Pancreas (tissue), 10 donors: ENCODE measurements at places on chromosomes 6 and 20.

GRCh38 chr20:21104921-21105320 lies 1.2 kb downstream of the LINC00237 start:
- H3K27me3 ChIP-seq: peaks cover 66% of the 10 kb centered on the region
- peaks cover 5% of the 10 kb centered on the region for H3K4me1 ChIP-seq
- no peaks in the 10 kb centered on the region for H3K36me3 ChIP-seq
- H3K4me3 ChIP-seq: no peak overlapping the region

DNA sequence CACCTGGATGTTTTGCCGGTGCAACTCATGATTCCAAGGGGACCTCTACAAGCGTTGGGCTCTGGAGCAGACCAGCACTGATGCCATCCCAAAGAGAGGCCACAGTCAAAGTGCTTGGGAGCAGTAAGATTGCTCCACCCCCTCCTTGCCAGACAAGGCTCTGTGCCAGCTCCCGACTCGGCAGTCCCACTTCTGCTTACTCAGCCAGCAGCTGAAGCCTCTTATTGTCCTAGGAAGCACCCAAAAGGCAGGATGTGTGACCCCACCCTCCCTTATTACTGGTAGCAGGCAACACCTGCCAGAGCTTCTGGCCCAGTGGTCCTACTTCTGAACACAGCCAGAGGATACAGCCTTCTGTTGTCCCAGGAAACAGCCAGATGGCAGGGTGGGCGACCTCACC lies 614.2 kb downstream of the TENT5A start:
- H3K4me1 ChIP-seq: no peaks in the 10 kb centered on the region
- H3K27me3 ChIP-seq: no peaks in the 10 kb centered on the region
- H3K27ac ChIP-seq: no peak overlapping the region
- H3K4me3 ChIP-seq: no peak overlapping the region
- no peaks in the 10 kb centered on the region for H3K36me3 ChIP-seq

DNA sequence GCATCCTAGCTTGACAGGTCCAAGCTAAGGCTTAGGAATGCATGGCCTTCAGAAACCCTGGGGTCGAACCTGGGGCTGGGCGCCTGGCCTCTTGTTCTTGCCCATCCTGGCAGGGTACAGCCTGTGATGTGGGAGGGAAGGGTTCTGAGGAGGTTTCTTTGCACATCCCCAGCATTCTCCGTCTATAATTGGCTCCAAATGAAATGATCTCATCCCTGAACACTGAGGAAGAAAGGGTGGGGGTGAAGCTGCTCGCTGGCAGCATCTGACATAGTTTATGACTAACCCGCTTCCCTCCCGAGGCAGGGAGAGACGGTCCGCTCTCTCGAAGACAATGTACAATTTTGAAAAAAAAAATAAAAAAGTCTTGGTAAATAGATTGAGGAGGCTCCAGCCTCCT lies 67.1 kb upstream of the ZNFX1 start:
- no peak for DNase-seq
- H3K27me3 ChIP-seq: no peaks in the 10 kb centered on the region
- H3K36me3 ChIP-seq: no peaks in the 10 kb centered on the region

GRCh38 chr20:25470045-25470444 lies 62.6 kb downstream of the GINS1 start:
- no peak for DNase-seq
- H3K27me3 ChIP-seq: no peaks in the 10 kb centered on the region
- H3K27ac ChIP-seq: no peak overlapping the region
- no peaks in the 10 kb centered on the region for H3K4me1 ChIP-seq

GRCh38 chr6:163132050-163132750 lies 282.3 kb upstream of the QKI start:
- no peaks in the 10 kb centered on the region for H3K27me3 ChIP-seq
- DNase-seq: no peak
- H3K4me1 ChIP-seq: no peaks in the 10 kb centered on the region
- H3K36me3 ChIP-seq: no peaks in the 10 kb centered on the region

GRCh38 chr20:6680441-6680840 lies 87.0 kb upstream of the BMP2 start:
- H3K36me3 ChIP-seq: no peaks in the 10 kb centered on the region
- no peak overlapping the region for H3K27ac ChIP-seq
- no peak overlapping the region for H3K4me3 ChIP-seq
- no peak for DNase-seq
- H3K4me1 ChIP-seq: no peaks in the 10 kb centered on the region

GRCh38 chr6:96604420-96604819 lies 41.5 kb downstream of the FHL5 start:
- H3K4me3 ChIP-seq: no peak overlapping the region
- DNase-seq: no peak
- no peaks in the 10 kb centered on the region for H3K36me3 ChIP-seq
- H3K27me3 ChIP-seq: no peaks in the 10 kb centered on the region
- H3K27ac ChIP-seq: no peak overlapping the region
